ENCODE measurements at places on chromosomes 16 and 17. TPM values are rescaled to one million over a fixed set of nuclear protein-coding genes. Genes with fewer than 3 reads are reported as not detected.

Gene RTN4RL1
- total RNA-seq: 3.7 TPM

Gene MRM1
- total RNA-seq: 4.3 TPM

Gene AOC2
- total RNA-seq: 1.8 TPM

Gene CDRT15
- not detected for total RNA-seq

Gene USP6
- total RNA-seq: 0.16 TPM

Gene GAS7
- 18.4 TPM for total RNA-seq

Gene MARVELD3
- not detected for total RNA-seq

Gene GLIS2
- total RNA-seq: 58.6 TPM

Gene CRHR1
- not detected for total RNA-seq

Gene EVPL
- total RNA-seq: not detected

Gene TCAP
- 1.3 TPM for total RNA-seq

- DNase-seq: no peak
These were observed 54.4 kb upstream of the RCVRN start for GRCh38 chr17:9959377-9959981.

GRCh38 chr17:41588126-41588810 lies 1.6 kb upstream of the KRT14 start:
- DNase-seq: no peak

DNA sequence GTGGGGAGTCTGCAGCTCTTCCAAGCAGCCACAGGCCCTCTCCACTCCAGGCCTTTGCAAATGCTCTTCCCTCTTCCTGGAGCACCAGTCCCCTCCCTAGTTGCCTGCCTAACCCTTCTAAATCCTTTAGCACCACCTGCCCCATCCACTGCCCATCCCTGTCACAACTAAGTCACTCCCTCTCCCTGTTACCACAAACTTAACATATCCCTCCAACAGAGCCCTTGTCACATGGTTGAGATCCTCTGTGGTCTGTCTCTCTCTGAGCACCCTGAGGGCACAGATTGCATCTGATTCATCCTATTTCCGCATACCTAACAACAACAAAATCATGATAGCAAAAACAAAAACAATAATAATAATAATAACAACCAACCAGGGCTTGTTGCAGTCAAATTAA lies 11.0 kb upstream of the BEAN1 start:
- peak; percentile 42 for DNase-seq

GRCh38 chr16:78244131-78244895 lies 144.9 kb downstream of the WWOX start:
- no peak for DNase-seq

- DNase-seq: peak; percentile 87
These were observed 430 bp downstream of the AMFR start for GRCh38 chr16:56424791-56425438.

- no peak for DNase-seq
These were observed 658 bp downstream of the RABEP2 start for GRCh38 chr16:28924399-28924761.

GRCh38 chr17:292016-292415 lies 60.6 kb downstream of the RPH3AL start:
- DNase-seq: no peak

DNA sequence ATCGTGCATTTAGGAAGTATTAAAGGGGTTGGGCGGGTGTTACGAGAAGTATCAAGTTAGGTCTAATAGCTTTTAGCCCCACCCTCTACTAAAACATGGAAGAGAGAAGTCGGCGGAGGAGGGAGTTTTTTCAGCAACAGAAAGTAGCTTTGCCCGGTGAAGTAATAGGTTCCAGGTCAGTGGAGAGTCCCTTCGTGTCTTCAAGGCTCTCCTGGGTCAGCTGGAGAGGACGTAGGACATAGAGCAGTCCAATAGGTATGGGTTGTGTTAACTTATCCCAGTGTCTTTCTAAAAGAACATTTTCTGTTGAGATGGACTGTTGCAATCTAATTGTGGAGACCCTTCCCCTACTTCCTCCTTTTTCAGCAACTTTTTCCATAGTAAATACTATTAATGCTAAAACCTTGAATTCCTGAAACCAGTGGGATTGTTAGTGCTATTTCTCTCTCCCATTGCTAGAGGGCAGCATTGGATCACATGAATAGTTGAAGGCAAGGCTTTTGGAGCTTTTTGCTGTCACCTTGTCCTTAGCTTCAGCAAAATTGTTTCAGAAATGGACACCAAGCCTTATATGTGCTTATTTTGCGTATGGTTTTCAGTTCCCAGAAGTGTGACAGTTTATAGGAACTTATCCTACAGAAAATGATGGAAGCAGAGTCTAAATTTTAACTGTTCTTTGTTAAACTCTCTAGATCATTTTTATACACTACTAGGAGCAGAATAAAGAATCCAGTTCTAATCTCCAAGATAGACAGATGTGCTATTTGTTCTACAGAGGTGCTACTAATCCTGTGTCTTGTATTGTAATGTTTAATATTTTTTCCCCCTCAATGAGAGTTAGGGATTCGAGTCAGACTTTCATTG lies 38.4 kb downstream of the UTP18 start:
- DNase-seq: no peak

DNA sequence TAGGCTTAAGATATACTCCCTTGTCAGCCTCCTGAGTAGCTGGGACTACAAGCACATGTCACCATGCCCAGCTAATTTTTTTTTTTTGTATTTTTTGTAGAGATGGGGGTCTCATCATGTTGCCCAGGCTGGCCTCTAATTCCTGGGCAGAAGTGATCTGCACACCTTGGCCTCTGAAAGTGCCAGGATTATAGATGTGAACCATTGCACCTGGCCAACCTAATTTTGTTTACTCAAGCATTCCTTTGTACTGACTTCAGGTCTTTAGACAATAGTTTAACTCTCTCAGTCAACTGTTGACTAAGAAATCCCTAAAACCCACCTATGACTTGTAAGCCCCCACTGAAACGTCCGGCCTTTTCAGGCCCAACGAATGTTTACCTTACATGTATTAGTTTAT lies 628.3 kb upstream of the CDH8 start:
- DNase-seq: no peak

DNA sequence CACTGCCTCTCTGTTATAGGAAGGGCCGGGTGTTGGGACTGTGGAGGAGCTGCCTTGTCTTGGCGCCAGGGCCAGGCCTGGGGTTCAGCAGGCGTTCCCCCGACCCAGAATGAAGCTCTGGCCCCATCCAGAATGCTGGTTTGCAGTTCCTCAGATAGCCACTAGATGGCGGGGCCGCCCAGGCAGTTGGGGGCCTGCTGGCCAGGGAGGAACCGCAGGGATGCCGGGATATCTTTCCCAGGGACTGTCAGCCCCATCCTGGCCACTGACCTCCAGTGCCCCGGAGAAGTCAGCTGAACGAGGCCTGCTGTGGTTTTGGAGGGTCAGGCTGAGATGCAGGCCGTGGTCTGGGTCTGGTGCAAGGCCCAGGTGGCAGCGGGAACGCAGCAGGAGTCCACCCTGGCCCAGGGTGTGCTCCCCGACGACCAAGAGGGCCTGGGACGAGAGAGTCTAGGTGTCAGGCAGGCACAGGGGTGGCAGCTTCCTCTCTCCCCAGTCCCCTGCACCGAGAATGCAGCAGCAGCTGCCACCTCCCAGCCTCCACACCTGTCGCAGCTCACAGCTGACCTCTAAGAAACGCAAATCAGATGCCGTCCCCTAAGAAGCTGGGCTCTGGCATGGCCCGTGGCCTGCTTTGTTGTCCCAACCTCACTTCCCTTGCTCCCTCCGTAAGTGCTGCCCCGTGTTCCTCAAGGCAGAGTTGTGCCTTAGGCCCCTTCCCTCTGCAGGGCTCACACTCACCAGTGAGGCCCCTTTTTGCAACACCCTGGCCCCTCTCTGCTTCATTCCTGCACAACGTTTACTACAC lies 51.2 kb downstream of the RMI2 start:
- DNase-seq: peak; percentile 93

GRCh38 chr16:65229191-65229662 lies 107.4 kb upstream of the CDH11 start:
- no peak for DNase-seq

DNA sequence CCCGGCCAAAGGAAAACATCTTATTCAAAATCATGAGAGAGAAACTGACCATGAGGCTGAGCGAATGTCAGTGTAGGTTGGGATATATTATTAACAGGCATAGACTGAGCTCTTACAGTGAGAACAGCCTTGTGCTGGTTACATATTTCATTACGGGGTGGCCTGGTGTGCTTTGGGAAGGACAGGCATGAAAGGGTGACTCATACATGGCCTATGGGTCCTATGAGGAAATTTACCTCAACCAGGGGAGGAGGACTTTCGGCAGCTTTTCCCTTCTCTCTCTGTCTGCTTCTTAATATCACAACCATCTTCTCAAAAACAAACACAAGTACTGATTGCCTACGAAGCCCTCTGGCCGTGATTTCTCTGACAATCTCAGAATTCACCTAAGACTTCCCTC lies 579.1 kb downstream of the CDH13 start:
- no peak for DNase-seq

DNA sequence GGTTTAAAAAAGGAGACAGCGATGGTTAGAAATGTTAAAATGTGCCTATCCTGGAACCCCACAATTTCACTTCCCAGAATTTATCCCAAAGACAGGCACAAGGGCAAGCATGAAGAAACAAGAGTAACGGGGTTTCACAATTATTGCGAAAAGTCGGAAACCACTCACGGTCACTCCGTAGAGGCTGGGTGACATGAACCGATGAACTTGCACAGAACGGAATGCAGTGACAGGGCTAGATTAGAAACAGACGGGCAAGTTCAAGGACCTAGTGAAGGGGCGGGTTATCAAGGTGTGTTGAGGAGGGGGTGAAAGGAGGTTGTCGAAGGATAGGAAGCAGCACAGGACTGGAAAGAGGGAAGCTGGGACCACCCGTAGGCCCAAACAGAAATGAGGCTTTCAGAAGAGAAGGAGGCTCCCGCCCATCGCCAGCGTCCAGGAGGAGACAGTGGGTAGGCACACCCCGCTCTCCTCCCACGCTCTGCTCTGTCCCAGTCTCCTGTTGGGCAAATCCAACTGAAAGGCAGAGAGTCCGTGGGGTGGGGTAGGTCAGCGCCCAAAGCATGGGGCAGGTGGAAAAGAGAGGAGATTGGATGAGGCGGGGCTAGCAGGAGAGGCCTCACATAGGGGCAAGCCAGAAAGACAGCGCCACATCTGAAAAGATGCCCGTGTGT lies 47.4 kb upstream of the JPH3 start:
- no peak for DNase-seq

DNA sequence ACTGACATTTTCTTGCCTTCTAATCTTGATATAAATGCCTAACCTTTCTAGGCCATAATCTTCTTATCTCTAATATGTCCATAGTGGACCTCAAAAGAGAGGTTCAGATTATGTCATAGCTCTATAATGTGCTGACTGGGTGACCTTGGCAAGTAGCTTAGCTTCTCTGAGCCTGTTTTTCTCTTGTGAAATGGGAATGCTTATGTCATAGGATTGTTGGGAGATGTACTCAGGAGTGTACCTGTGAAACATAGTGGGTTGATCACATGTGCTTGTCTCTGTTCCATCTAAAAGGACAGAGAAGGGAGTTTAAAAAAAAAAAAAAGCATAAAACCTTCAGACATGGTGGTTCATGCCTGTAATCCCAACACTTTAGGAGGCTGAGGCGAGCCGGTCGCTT lies 2.4 kb downstream of the MED9 start:
- DNase-seq: no peak

DNA sequence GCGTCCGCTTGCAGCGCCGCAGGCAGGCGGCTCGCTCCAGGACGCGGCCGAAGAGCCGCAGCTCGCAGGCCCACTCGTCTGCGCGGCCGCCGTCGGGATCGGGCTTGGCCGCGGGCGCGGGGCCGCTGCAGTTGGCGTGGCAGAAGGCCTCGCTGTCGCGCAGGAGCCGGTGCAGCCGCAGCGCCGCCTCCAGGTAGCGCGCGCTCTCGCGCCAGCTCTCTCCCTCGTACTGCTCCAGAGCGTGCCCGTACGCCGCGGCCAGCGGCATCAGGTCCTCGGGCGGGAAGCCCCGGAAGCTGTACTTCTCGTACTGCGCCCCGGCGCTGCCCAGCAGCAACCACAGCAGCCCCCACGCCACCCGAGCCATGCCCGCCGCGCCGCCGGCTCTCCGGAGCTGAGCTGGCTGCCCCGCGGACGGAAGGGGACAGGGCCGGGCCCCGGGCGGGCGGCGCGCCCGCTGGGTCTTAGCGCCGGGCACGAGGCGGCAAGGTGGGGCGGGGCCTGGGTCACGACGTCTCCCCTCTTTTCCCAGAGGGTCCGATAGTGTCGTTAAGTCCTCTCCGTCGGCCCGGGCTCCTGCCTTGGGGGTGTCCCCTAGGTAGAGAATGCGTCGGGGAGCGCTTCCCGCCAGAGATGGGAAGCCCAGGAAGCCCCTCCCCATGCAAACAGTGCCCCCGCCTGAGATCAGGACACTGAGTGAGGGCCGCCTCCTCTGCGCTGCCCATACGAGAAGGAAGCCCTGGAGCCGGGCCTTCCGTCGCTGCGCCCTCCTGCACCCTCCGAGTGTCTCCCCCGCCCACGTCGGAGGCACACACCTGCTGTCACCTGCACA lies at the start of gene P3H4:
TSS of gene P3H4 (minus strand) at position 401 of the 832 bp plus-strand sequence. CDS start at position 367, 34 bp downstream.
- DNase-seq: peak; percentile 94
